ENCODE measurements at places on chromosomes 3 and 15.

DNA sequence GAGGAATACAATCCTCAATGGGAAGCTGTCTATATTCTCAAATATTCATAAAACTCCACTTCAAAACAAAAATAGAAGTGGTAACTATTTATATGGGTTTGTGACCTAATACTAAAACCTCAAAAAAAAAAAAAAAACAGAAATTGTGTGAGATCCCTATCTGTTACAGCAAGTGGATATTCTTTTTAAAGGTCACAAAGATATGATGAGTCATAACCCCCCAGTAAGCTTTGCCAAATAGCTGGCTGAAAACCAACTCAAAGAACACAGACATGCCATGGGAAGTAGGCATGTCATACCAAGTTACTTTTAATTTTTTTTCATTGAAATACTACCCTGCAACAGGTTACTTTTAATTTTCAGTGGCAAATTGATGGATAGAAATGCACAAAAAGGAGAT, 62.5 kb downstream of the CBLB start:
- no peak for DNase-seq

- DNase-seq, result no peak
These were observed 76.4 kb upstream of the ETV5 start for GRCh38 chr3:186185194-186185787.

DNA sequence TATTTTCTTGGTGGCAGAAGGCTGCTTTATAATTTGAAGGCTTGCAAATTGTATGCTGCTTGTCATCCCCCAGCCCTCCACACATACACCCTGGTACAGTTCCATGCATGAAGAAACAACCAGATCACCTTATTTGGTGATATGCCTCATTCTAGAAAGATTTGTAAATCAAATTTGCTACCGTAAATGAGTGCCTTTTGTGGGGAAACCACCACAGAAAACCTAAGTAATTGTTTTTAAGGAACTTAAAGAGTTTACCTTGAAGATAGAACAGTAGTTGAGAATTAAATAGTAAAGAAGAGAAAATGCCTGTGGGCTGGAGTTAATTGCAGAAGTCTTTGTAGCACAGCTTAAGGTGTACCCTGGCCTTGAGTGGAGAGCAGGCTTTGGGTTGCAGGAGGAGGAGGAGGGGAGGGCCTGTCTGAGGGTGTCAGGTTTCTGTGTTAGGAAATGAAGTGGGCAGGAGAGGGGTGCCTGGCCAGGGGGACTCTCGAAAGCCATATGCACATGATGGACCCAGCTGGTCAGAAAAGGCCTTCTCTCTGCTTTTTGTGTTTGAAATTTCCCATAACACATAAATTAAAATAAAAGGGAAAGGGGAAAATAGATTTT, 6.9 kb downstream of the NIPA2 start:
- DNase-seq, result no peak

DNA sequence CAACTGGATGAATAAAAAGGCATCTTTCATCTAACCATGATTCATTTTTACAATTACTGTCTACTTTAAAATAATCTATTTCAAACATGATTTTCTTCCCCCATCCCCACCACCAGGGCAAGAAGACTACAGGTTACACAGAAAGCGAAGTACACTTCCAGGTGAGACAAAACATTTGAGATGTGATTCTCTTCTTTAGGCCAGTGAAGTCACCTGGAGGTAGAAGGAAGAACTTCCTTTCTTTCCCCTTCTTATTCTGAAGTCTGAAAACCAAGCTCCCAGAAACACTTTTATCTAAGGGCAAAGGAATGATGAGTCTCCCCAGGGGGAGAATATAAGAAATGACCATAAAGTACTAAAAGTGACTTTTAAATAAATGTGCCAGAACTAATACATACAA, 36.7 kb downstream of the SHQ1 start:
- DNase-seq, result no peak

DNA sequence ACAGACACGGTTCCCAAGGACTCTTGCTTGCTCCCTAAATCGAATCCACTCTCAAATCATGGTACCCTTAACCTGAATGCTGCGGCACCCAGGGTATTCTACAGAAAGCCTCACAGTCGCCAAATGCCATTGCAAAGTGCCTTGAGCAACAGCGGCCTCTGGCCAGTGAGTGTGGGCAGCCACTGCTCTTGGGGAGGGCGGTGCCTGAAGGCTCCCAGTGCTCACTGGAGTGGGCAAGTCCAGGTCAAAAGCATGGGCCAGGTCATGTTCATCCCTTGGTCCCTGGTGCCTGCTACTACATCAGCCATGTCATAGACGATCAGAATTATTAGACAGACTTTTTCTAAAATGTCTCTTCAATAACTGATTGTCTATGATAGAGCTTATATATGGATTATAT, 82.5 kb downstream of the ADAMTS17 start:
- DNase-seq, result no peak

DNA sequence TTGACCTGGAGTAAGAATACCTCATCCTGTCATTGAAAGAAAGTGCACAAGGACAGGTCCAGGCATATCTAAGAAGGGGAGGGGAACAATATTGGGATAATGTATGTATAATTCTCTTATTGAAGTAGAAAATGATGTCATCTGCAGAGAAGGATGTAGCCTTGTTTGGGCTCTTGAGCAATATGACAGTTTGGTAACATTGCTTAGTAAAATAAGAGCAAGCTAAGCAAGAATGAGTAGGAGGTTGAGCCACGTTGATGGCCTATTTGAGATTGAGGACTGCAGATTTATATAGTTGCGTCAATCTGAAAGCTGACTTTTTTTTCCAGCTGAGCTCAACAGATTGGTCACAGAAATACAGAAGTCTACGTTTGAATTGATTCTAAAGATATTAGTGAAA, 145.2 kb downstream of the FILIP1L start:
- DNase-seq, result no peak

DNA sequence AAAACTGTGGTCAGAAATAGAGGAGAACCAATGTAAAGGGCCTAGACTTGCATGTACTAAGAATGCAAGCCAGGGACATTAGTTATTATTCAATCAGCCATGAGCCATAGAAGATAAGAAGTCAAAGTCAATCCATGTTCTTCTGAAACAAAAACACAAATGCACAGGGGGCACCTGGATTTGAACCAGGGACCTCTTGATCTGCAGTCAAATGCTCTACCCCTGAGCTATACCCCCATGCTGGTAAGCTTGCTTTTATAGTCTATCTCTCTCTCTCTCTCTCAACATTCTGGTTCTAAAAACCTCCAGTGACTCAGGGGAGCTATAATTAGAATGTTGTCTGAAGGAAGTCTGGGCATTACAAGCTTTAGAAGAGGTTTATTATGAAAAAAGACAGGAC, 85.6 kb upstream of the ACP3 start:
- DNase-seq, result no peak

DNA sequence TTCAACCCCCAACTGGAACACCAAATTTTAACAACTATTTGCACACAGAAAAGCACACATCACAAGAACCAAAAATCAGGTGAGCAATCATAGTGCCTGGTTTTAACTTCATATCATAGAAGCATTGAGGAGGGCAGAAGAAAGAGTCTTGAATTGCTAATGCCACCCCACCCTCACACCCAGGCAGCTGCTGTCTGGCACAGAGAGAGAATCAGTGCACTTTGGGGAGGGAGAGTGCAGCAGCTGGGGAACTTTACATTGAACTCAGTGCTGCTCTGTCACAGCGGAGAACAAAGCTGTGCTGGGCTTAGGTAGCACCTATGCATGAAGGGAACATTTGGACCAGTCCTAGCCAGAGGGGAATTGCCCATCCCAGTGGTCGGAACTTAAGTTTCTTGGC, 76.0 kb upstream of the KBTBD8 start:
- DNase-seq, result no peak

DNA sequence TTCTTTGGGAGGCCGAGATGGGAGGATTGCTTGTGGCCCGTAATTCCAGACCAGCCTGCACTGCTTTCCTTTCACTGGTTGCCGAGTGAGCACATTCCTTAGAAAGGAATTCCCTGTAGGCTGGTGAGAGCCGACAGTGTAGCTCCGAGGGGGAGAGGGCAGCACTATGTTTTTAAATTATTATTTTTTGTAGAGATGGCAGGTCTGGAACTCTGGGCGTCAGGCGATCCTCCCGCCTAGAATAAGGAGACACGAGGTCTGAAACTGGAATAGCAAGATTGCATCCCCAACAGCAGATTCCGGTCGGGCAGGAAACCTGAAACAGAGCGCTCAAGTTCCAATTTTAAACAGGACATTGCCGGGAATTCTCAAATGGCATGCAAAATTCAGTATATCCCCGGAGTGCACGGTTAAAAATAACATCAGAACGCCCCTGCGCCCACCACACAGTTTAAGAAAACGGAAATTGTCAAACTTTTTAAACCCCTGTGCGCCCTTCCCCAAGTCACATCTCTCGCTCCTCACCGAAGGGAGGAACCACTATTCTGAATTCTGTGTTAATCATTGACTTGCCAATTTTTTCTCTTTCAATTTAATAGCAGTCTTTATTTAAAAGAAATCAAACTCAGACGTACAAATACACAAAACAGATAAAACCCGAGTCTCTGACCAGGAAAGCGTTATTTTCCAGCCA, 643 bp upstream of the RNU5B-1 start:
- DNase-seq, result peak; percentile 67

DNA sequence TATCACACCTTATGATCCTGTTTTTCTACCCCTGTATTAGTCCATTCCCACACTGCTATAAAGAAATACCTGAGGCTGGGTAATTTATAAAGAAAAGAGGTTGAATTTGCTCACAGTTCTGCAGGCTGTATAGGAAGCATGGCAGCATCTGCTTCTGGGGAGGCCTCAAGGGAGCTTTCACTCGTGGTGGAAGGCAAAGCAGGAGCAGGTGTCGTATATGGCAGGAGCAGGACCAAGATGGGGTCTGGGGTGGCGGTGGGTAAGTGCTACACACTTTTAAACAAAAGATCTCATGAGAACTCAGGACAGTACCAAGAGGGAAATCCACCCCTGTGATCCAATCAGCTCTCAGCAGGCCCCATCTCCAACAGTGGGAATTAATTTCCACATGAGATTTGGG, 15.4 kb upstream of the SCAP start:
- DNase-seq, result no peak

GRCh38 chr3:48467110-48467454, 20.5 kb downstream of the ATRIP start:
- DNase-seq, result no peak

DNA sequence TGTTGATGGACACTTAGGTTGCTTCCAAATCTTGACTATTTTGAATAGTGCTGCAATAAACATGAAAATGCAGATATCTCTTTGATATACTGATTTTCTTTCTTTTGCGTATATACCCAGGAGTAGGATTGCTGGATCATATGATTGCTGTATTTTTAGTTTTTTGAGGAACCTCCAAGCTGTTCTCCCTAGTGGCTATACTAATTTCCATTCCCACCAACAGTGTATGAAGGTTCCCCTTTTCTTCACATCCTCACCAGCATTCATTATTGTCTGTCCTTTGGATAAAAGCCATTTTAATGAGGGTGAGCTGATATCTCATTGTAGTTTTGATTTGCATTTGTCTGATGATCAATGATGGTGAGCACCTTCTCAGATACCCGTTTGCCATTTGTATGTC, 12.5 kb downstream of the PATL2 start:
- no peak for DNase-seq

- DNase-seq, result no peak
These were observed 98.6 kb downstream of the OSBPL10 start for GRCh38 chr3:31882431-31882830.

- no peak for DNase-seq
These were observed 62.5 kb upstream of the FOXB1 start for GRCh38 chr15:59941612-59942011.

GRCh38 chr3:150523538-150523937, 22.8 kb downstream of the SERP1 start:
- DNase-seq, result no peak

GRCh38 chr3:29822071-29822470, 541.2 kb downstream of the RBMS3 start:
- no peak for DNase-seq

- no peak for DNase-seq
These were observed 135.3 kb downstream of the FEZF2 start for GRCh38 chr3:62238003-62238402.

DNA sequence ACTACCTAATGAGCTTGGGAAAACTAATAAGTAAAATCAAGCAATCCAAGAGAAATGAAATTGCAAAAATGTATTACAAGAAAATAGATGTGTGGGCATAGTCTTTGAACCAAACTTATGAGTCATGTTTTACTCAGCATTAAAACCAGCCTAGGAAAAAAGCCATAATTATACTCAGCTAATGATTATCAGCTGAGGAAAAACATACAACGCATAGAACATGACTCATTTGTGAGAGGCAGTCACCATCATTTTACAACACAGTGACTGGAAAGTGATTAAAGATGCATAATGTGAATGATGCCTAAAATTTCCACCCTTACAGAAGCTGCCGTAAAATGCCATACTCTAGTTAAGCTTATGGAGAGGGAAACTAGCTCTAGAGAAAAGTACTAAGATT, 238.0 kb upstream of the EOMES start:
- DNase-seq, result no peak

DNA sequence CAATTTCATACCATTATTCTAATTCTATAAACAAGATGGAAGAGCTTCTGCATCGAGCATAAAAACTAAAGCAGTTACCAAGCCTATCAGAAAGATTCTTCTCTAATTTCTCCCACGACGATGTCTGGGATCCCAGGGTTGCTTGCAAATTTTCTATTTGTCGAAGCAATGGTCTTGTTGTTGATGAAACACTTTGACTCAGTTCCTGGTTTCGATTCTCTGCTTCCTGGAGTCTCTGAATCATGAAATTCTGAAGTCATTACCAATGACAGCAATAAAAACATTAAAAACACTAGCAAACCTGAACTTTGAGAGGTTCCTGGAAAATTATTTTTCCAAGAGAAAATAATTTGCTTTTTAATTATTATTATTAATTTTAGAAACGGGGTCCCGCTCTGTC, 18.7 kb downstream of the TMF1 start:
- no peak for DNase-seq

GRCh38 chr15:99962006-99962561, 228.8 kb upstream of the LYSMD4 start:
- DNase-seq, result no peak

DNA sequence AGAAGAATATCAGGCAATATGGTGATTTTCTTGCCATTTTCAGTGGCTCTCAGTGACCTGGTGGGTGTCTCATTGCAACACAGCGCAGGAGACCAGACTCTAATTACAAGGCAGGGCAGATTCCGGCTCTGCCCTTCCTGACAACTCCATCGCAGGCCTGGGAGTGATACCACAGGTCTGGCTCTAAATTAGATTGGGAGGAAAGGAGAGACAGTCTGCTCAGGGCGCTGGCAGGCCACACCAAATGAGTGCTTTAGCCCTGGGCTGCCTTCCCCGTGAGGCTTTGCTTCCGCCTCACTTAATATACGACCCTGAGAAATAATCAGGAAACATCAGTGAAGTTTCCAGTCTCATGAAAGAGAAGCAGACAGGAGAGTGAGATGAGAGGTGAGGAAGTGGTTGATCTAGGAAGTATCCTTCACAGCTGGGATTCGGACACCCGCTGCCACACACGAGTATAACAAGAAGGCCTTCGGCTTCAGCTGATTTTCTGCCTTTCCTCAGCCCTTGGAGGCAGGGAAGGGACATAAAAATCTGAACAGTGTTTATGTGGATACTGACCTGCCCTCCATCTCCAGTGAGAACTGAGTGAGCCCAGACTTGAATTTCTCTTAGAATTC, 73.7 kb upstream of the PROK2 start:
- DNase-seq, result no peak
